ENCODE measurements at places on chromosomes 12 and 14. TPM values are rescaled to one million over a fixed set of nuclear protein-coding genes. Genes with fewer than 3 reads are reported as not detected.

The CALM1 gene
- 423 TPM for total RNA-seq

The PCED1B gene
- 0.89 TPM for total RNA-seq

The CLEC2A gene
- total RNA-seq, result not detected

The TNFAIP2 gene
- 45.6 TPM for total RNA-seq

The SERPINA9 gene
- not detected for total RNA-seq

The SLC5A8 gene
- total RNA-seq, result not detected

The ACSS3 gene
- 14.4 TPM for total RNA-seq

The NKX2-1 gene
- total RNA-seq, result not detected

The LRRC43 gene
- total RNA-seq, result 11.5 TPM

The ANGEL1 gene
- 8.9 TPM for total RNA-seq

The ESRRB gene
- not detected for total RNA-seq

The C12orf60 gene
- total RNA-seq, result 1.9 TPM

The KCNC2 gene
- not detected for total RNA-seq

The C14orf39 gene
- total RNA-seq, result not detected

The SCARB1 gene
- 66.6 TPM for total RNA-seq

The MYO1H gene
- total RNA-seq, result not detected

The KRT74 gene
- total RNA-seq, result not detected
